Activated naive CD4-positive, alpha-beta T cell treated with Interleukin-2 at 50 U/mL for 16 hours (primary cell): ENCODE measurements at places on chromosomes 7 and 10.

GRCh38 chr7:1741751-1742554 lies 71.9 kb downstream of the ELFN1 start:
- no peak for DNase-seq

GRCh38 chr10:17134737-17135260 lies 5.2 kb upstream of the CUBN start:
- DNase-seq, result no peak

DNA sequence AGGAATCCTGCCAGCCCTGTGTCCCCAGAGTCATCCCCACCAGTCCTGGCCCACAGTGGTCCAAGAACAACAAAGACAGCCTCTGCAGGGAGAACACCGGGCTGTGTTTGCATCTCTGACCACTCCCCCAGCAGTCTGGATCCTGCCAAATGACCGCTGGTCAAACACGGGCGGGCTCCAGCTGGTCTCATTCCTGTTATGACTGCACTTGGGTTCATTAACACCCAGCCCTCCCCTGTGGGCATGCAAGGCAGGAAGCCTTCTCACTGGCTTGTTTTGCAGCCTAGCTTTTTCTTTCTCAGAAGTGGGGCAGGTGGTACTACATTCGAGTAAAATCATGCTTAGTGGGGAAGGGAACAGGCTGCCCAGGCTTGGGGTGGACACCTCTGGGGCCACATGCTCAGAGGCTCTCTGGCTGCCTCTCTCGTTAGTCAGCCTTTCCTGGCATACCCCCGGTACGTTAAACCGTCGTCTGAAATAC lies 190.0 kb downstream of the PLXNA4 start:
- DNase-seq, result no peak

DNA sequence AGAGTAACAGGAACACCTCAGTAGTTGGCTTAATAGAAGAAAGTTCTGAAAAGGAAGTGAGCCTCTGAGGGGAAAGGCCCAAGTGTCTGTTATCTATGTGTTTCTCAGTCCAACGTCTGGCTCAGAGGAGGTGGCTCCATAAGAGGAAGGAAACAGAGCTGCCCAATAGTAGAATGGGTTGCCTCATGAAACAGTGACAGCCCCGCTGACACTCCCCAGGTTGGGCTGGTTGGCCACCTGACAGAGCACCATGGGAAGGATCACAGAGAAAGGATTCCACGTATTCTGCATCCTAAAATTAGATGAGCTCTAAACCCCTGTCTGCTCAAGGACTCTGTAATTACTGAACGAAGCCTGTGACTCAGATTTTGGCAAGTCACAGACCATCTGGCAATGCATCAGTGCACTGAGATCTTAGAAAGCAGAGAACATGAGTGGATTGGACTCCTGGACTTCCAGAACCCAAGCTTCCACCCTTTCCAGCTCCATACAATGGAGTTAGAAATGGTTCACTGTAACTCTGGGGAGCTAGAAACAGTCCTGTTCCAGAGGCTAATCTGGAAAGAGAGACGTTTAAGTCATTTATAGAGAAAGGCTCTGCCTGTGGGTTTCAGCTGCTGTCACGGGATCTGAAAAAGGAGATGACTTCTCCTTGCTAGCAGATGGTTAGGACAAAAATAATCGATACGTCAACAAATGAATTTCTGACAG lies 2.9 kb downstream of the PKD2L1 start:
- DNase-seq, result no peak

DNA sequence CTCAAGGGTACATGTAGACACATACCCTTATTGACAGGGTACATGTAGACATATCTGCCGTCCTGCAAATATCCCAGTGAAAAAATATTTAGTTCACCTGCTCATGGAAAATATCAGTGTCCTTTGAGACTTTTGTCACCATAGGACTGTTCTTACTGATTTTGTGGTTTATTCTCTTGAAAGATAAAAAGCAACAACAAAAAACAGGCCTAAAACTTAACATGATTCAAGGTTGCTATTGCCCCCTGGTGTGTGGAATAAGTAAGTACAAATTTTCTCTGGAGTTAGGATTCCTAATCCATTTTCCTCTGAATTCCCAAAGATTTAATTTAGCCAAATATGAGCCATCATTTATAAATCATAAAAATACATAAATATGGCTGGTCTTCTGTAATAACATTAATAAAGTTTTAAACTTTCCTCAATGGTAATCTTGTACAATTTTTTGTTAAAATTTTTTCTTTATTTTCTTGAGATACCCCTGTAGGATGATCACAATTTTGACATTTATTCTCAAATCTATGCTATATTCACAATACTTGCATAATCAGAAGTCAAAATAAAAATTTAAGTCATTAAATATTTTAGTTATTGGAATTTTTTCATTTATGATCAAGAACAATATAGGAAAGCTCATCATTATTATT lies 741.4 kb upstream of the POT1 start:
- no peak for DNase-seq

DNA sequence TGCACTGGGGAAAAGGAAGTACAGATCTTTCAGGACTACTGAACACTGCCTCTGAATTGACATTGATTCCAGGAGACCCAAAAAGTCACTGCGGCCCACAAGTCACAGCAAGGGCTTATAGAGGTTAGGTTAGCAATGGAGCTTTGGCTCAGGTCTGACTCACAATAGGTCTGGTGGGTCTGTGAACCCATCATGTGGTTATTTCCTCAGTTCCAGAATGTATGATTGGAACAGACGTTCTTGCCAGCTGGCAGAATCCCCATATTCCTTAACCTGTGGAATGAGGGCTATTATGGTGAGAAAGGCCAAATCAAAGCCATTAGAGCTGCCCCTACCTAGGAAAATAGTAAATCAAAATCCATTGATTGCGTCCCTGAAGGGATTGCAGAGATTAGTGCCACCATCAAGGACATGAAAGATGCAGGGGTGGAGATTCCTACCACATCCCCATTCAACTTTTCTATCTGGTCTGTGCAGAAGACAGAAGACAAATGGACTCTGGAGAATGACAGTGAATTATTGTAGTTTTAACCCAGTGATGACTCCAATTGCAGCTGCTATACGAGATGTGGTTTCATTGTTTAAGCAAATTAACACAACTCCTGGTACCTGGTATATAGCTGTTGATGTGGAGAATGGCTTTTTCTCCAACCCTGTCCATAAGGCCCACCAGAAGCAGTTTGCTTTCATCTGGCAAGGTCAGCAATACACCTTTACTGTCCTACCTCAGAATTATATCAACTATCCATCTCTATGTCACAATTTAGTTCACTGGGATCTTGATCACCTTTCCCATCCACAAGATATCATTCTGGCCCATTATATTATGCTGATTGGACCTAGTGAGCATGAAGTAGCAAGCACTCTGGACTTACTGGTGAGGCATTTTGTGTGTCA lies 44.5 kb upstream of the PIK3CG start:
- no peak for DNase-seq

DNA sequence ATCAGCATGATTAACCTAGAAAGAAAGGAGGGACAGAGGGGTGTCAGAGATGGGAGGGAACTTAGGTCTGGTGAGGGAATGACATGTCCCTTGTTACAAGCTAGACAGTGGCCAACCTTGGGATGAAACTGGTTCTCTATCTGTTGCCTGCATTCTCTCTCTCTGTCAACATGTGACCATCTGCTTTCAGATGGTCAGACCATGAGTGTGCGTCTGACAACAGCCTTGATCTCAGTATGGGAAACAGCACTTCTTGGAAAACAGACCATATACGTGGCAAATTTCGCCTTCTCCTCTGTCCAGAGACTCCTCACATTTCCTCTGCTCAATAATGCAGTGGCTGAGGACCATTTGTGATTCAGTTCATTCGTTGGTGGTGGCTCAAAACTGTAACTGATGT lies 845.9 kb downstream of the TYW1 start:
- DNase-seq, result no peak

DNA sequence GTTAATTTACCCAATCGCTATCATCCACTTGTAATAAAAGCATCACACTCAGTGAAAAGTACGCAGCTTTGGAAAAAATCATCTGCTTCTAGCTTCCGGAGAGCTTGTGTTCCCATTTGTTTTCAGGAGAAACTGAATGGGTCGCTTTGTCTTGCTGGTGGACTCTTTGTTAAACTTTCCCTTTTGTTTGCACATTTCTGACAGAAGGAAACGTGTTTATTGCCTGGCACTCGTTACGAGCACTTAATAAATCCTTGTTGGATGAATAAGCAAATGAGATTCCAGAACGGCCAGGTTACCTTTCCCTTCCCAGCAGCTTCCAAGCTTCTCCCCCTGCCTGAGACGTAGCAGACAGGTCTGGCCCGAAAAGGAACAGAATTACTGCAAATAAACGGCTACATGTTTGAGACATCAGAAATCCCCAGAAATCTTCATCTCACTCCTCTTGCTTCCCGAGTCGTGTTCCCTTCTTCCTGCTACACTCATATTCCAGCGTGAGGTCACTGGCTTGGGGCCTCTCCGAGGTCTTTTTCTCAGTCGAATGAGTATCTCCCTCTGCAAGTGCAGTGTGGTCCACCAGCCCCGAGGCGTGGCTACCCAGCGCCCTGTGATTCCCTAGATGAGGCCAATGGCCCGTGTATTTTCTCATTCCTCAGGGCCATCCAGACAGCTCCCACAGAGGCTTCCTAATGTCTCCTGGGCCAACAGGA lies 167.2 kb downstream of the FRMD4A start:
- no peak for DNase-seq

DNA sequence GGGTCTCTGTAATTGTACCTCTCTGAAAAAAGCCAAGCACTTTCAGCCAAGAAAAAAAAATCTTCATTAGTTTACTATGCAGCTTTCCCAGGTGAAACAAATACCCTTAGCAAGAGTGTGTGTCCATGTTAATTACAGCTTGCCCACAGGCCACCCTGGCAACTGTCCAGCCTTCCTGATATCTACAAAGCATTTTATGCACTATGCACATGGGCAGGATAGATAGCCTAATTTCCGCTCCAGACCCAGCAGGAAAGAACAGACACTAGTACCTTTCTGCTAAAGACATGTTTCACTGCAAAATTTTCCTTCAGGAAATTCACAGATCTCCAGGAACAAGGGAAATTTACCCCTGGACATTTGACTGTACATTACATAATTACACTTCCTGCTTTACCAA lies 24.4 kb downstream of the CACNA2D1 start:
- no peak for DNase-seq

GRCh38 chr7:100539436-100540006 lies 518 bp downstream of the AGFG2 start:
- DNase-seq, result peak; percentile 12

- no peak for DNase-seq
Observed at GRCh38 chr7:127404286-127405072, 12.0 kb upstream of the ZNF800 start.

GRCh38 chr10:25532213-25532612 lies 357.4 kb downstream of the GPR158 start:
- DNase-seq, result no peak

GRCh38 chr7:118153551-118154177 lies 30.3 kb upstream of the LSM8 start:
- DNase-seq, result no peak

DNA sequence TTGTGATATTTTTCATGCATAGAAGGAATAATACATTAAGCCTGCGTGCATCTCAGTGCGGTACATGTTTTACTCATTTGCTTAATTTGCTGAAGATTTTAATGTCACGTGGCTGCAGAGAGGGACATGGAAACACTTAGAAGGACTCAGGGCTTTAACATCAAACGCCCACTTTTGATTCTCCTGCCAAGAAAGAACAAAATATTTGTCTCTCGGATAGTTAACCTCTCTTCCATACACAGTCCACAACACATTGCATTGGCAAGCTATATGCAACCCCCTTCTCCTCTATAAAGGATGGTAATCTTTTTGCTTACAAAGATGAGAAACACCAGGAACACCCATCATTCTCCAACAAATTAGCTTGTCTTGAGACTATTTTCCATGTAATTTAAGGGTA lies 148.0 kb upstream of the NRP1 start:
- no peak for DNase-seq

DNA sequence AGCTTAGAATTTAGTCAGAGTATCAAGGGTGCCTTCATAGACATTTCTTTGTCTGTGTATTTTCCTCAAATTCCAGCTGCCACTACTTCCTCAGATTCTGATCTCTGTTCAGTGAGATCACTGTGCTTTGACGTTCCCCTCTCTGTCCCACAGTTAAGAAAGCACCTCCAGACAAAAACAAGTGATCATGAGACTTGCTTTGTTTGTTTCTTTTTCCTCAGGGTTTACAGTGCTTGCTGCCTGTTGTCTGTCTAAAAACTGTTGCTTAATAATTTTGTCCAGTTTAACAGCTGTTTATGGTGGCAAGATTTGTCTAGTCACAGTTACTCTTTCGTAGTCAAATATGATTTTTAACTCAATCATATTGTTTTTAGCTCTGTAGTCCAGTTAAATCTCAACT lies 29.1 kb downstream of the TRUB1 start:
- no peak for DNase-seq

- DNase-seq, result no peak
Observed at GRCh38 chr7:79590391-79590790, 136.9 kb upstream of the MAGI2 start.

- no peak for DNase-seq
Observed at GRCh38 chr7:34845666-34846361, 187.8 kb downstream of the NPSR1 start.

DNA sequence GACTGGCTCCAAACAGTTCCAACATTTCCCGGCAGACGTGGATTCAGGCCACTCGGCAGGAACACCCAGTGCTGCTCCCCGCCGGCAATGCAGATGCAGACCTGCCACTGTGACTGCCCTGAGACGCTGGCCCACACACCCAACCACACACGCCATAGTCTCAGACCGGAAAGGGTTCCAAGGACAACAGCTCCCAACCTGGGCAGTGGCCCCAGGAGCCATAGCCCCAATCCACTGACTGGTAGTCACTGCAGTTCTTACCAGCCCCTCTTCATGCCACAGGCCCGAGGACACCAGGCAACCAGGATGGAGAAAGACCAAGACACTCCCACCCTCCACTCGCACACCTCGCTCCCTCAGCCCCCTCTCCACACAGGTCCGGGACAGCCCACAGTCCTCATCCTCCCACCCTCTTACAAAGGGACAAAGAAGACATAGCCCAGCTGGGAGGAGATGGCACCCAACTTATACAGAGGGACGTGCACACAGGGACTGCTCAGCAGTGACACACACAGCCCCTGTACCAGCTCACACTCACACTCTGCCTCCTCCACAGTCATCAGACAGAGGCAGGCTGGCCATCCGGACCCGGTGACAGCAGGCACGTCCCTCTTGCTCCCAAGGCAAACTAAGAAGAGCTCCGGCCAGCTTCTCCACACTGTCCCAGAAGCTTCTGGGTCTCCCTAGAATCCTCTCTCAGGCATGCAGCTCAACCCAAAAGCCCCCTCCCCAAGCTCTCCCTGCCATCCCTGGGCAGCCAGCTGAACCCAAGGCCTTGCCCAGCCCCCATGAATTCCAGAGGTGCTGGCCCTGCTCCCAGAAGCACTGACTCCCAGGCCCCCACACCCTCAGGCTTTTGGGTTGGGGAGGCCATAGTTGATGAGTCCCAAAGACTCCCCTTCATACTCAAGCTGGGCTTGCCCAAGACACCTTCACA lies 24.8 kb downstream of the KCNH2 start:
- DNase-seq, result no peak

- no peak for DNase-seq
Observed at GRCh38 chr7:82511542-82511941, 68.0 kb upstream of the CACNA2D1 start.

GRCh38 chr10:63094405-63094804 lies 38.7 kb upstream of the NRBF2 start:
- DNase-seq, result no peak
